ENCODE measurements at places on chromosomes 4 and X. TPM values are rescaled to one million over a fixed set of nuclear protein-coding genes. Genes with fewer than 3 reads are reported as not detected.

GRCh38 chr4:1203026-1203616 is 30.7 kb upstream of the SPON2 start:
- no peak for DNase-seq

Gene PGAM4
- total RNA-seq = not detected

DNA sequence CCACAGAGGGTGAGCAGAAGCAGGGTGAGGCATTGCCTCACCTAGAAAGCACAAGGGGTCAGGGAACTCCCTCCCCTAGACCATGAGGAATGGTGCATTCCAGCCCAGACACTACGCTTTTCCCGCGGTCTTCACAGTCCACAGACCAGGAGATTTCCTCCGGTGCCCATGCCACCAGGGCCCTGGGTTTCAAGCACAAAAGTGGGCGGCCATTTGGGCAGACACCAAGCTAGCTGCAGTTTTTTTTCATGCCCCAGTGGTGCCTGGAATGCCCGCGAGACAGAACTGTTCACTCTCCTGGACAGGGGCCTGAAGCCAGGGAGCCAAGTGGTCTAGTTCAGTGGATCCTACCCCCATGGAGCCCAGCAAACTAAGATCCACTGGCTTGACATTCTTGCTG is 12.8 kb downstream of the NAP1L3 start:
- DNase-seq = no peak

- no peak for DNase-seq
Measured at GRCh38 chr4:159347813-159348212, 244.9 kb downstream of the RAPGEF2 start.

GRCh38 chr4:162450531-162451035 is 286.8 kb upstream of the FSTL5 start:
- DNase-seq = no peak

- no peak for DNase-seq
Measured at GRCh38 chr4:86582410-86582809, 11.7 kb upstream of the PTPN13 start.

Measured in progenitor cell of endocrine pancreas (in vitro differentiated cells).